ENCODE measurements at places on chromosomes 11 and 22.

- no peak for DNase-seq
These were observed 158.2 kb upstream of the E2F8 start for GRCh38 chr11:19398772-19399527.

DNA sequence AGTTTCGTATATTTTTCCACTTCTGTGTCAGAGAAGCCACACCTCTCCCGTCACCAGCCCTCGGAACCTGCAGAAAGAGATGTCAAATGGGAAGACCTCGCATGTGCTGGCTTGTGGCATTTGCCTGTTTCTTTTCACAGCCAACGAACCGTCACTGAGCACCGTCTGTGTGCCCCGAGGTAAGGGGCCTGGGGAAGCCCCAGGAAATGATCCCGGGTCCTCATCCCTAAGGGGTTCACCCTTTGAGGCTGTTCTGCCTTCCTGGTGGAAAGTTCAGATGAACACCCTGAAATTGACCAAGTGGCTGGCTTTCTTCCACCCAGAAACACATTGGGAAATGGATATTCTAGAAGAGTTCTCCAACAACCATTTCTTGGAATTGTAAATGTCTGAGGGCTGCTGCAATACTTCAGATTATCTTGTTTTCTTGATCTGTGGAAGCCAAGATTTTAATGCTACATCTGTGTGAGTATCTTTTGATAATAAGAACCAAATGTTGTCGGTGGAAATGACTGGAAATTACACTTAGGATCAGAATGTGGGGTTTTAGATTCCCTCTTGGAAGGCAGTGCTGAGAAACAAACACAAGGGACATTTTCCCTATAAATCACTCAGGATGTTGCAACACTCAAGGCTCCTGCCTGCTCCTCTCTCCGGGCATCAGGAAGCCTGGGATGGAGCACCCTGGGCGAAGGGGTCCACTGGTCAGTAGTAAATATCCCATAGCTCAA lies 37.6 kb downstream of the RIBC2 start:
- no peak for DNase-seq

GRCh38 chr11:114052160-114052559 lies 7.4 kb upstream of the ZBTB16 start:
- no peak for DNase-seq

DNA sequence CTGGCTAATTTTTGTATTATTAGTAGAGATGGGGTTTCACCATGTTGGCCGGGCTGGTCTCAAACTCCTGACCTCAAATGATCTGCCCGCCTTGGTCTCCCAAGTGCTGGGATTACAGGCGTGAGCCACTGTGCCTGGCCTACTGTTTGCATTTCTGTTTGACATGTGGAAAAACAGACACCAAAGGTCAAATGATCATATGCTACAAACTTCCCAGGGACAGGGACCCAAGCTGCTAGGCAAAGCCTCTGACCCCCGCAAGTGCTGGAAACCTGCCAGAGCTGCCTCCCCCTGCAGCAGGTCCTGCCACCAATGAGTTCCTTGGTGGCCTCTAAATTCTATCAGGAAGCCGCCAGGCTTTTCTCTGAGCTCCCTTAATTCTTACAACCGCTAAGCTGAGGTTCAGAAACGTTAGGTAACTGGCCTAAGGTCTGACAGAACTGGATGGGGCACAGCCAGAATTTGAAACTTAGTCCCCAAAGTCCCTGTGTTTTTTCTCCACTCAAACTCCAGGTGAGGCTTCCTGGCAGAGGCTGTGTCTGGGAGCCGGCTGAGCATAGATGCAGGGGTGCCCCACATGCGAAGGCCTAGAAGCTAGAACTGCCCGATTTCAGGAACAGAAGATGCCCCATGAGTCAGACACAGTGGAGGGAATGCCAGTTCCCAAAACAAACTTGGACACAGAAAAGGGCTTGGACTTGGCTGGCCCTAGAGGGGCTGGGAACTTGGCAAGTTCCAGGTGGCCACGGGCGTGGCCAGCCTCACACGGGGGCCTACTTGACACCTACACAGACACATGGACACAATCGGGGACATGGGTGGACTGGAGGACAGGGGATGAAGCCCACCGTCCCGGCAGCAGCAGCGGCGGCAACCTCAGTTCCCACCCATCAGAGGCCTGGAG lies 7.4 kb downstream of the CSNK1E start:
- DNase-seq = no peak

DNA sequence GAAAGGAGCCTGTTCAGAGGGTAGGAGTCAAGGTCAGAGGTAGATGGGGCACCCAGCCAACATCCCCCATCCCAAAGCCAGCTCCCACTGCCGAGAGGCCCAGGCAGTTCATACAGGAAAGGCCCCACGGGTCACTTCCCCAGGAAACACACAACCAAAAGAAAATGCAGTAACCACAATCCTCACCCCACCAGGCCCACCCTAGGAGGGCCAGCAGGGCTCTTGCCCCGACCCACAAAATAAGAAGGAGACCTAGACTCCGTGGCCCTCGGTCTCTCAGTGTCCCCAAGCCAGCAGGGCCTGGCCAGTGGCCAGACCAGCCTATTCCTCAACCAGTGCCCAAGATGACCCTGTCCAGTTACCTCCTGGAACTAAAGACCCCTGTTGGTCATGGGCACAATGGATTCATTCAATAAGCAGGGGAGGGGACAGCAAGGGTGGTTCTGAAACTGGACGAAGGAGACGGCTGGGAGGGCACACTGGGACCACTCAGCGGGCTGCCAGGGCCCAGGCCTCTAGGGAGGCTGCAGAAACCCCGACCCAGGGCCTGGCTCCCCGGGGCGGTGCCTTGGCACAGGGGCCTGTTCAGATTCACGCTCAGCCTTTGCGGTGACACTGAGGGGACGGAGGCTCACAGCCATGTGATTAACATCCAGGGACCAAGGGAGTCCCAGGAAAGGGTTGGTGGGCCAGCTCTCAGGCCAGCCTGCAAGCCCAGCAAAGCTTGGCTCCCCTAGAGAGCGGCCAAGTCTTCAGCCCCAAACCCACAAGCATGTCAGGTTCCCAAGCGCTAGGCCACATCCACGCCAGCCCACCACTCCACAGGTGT lies 5.5 kb downstream of the RAB3IL1 start:
- DNase-seq = no peak

DNA sequence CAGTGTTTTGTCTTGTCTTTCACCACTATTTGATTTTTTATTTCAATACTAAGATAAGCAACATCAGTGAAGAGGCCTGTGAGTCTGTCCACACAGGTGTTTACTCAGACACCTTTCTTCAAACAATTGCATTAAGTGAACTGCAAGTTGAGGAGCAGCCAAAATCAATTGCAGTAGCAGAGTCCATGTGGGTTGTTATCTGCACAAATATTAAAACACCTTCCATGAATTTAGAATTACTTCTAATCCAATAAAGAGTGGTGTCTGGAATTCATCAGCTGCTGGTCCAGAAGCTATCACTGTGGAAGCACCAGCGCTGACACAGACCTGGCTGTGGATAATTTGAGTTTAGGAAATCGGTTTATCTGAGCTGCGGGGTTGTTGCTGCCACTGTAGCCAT lies 83.5 kb upstream of the FAT3 start:
- no peak for DNase-seq

- DNase-seq = no peak
These were observed 42.9 kb upstream of the PRR5 start for GRCh38 chr22:44659140-44659539.

- no peak for DNase-seq
These were observed 17.2 kb upstream of the CTSD start for GRCh38 chr11:1780700-1781592.

DNA sequence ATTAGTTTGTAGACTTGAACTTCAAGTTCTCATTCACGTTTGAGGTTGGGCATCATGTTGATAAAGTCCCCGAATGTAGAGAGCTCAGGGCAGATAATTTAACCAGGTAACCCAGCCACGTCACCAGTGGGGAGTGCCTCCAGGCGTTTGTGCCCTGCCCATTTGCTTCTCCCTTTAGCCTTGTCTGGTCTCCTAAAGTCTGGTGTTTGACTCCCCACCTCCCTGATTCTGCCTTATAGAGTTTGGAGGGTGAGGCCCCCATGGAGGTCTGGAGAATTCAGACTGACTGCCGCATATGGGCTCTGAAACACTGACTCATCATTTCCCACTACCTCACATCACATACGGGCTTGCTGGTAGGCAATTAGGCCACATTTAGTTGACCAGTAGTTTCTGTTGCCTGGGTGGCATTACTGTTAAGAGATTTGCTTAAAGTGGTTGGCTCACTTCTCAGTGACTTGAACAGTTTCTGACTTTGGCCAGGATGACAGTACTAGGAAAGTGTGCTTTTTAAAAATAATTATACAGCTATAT lies 99.3 kb upstream of the GAL start:
- DNase-seq = no peak

DNA sequence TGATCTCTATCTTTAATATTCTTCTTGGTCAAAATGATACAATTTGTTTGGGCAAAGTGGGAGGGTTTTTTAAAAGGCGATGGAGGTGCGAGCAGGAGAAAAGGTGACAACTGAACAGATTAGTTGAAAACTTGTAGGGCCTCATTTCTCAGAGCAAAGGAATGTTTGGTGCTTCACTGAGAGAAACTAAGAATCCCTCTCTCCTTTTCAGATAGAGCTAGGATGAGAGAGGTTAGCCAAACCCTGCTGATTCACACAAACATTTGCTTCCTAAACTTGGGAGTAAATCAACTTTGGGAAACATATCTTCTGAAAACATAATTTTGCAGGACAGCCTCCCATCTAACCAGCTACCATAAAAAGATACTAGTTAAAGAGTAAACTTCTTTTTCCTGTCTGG lies 57.0 kb downstream of the PHF21A start:
- DNase-seq = no peak

DNA sequence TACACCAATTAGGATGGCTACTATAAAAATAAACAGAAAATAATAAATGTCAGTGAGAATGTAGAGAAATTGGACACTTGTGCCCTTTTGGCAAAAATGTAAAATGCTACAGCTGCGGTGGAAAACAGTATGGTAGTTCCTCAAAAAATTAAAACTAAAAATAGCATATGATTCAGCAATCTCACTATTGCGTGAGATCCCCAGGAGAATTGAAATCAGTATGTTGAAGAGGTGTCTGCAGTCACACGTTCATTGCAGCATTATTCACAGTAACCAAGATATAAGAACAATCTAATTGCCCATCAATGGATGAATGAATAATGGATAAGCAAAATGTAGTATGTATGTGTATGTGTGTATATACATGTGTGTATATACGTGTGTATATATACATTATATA lies 6.8 kb downstream of the OR52N2 start:
- no peak for DNase-seq

GRCh38 chr22:35217527-35217926 lies 39.8 kb upstream of the HMGXB4 start:
- no peak for DNase-seq

DNA sequence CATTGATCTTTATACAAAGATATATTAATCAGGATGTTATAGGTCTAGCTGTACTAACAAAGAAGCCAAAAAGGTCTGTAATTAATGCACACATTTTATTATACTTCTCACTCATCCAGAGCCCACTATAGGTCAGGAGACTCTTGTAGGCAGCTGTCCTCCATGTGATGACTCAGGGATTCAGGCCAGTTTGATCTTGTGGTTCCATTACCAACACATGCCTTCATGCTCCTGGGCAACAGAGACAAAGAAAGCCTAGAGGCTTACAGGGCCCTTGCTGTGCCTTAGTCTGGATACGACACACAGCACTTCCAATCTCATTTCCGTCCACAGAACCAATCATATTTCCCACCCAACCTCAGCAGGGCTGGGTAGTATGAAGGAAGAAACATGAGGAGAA lies 150.3 kb upstream of the NCAM1 start:
- no peak for DNase-seq

- no peak for DNase-seq
These were observed 31.7 kb upstream of the CXCR5 start for GRCh38 chr11:118851970-118852369.

- DNase-seq = no peak
These were observed 879.9 kb upstream of the TENM4 start for GRCh38 chr11:80320765-80321164.

DNA sequence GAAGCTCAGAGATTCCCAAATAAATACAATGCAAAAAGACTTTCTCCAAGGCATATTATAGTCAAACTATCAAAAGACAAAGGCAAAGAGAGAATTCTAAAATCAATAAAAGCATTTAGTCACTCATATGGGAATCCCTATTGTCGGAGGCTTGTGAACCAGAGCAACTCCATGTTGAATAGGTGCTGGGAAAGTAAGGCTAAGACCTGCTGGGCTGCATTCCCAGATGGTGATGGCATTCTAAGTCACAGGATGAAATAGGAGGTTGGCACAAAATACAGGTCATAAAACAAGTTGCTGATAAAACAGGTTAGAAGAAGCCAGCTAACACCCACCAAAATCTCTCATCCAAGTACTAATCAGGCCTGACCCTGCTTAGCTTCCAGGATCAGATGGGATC lies 84.5 kb downstream of the JRKL start:
- no peak for DNase-seq

DNA sequence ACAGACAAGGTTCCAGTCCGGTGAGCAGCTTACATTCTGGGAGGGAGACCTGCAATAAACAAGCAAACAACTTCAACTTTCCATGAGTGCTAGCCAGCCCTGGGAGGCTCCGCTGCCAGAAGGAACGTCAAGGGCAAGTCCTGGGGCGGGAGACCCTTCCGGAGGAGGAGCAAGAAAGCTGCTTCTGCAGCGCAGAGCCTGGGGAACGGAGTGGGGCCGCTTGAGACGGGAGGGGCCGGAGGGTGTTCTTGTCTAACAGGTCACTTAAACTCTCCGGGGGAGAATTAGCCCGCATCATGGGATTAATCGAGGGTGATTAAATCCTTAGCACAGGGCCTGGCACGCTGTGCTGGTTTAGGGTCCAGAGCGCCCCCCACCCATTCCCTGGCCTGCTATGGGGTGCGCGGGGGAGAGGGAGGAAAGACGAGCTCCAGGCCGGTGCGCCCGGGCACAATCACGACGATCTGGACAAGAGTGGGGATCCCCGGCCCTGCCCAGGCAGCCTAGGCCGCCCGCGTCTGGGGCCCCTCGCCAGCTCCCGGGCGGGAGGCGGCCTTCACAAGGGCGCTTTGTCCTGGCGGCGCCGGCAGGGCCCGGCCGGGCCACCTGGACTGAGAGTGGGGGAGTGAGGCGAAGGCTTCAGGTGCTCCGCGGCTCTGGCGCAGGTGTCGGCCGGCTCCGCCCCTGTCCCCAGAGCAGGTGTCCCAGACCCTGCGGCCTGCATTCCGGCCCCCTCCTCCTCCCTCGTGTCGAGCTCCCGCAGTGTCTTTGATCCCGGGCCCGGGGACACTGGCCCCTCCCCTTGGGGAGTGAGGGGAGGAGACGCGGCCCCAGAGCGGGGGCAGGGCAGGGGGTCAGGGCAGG lies 663 bp upstream of the LARGE2 start:
- peak; percentile 36 for DNase-seq

DNA sequence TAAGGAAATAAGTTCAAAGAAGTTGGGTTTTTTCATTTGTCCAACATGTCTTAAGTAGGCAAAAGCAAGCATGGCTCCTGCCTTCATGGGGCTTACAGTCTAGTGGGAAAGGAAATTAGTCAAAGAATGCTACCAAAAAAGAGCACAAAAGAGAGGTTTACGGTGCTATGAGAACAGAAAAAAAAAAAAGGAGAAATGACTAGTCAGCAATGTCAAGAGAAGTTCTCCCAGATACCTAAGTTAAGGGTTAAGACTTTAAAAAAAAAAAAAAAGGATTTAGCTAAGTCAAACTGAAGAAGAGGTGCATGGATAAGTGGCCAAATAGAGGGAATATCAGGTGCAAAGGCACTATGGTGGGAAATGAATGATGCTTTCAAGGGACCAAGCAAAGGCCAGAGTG lies 29.3 kb downstream of the SERGEF start:
- no peak for DNase-seq

Data from NCI-H1048 (cell line).